Fibroblast of pulmonary artery (primary cell): ENCODE measurements at places on chromosomes 1 and 21.

- peak; percentile 40 for DNase-seq
Measured at GRCh38 chr21:43300496-43301408, 126.2 kb downstream of the SIK1 start.

DNA sequence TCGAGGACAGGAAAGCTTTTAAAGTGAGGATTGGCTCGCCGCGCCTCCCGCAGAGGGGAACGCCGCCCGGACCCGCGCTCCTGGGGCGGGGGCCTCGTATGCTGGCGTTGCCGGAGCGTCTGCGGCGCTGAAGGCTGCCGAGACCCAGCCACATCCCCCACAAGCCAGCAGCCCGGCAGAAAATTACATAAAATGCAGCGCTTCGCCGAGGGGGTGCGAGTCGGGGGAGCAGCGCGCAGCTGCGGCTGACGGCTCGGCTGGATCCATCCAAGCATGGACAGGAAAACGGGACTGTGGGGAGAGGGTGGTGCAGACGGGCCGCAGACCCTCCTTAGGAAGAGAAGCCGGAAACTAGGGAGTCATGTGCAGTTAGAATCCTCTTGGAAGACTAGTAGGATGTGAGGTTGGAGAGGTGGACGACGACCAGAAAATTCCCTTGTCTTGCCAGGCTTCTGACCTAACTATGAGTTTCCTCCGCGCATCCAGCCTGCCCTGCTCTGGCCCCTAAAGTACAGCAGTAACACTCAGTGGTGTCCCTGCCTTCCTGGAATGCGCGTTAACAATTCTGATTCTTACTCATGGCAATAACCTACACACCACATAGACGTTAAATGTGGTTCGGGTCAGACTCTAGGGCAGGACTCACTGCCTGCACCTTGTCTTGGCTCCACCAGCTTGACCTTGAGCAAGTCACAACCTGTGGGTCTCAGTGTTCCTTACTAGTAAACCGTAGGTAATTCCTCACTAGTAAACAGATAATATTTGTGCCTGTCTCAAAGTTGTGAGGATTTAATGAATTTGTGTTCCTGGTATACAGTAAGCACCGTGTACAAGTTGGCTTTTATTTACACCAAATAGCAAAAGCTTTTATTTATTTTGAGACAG lies 953 bp upstream of the BRWD1 start:
- DNase-seq, result peak; percentile 69

DNA sequence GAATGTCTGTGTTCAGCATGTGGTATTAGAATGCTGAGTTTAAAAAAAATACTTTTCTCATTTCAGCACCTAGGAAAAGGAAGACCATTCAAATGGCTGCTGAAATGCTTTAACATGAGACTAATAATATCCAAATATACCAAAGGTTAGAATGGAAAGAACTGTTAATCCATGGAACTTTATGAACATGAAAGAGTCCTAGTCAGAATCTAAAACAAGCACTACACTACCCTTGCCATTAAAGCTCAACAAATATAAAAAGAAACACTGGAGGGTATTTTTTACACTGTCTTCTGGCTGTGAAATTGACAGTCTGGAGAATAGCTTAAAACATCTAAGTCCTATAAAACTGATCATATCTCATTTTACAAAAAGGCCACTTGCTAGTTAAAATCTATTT lies 112.9 kb upstream of the HP1BP3 start:
- DNase-seq, result no peak

DNA sequence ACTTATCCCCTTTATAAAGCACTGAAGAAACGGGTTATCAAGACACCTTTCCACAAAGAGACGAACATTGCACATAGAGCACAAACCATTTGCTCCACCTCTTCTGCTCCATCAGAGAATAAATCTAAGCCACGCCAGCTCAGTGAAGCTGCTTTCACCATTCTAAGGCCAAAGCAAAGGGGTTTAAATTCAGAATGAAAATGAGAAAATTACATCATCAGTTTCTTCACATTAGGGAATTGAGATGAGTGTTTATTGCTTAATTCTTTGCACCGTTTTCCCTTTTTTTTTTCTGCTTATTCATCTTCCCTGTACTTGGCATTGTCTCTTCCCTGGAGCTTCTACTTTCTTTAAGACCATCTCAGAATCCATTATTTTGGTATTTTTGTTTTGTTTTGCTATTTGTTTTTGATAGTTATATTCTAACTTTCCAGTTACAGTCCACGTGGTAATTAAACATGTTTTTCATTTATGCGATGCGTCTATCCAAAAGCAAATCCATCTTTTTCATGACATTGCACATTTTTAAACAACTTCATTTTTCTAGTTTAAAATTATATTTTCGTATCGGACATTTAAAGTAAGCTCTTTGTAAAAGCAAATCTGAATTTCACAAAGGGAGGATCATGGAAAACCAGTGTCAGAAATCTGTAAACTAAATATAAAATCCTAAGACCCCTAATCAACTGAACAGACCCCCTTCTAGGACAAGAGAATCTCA lies 1.9 kb upstream of the OR2T34 start:
- DNase-seq, result no peak

- DNase-seq, result no peak
Measured at GRCh38 chr1:30257742-30258380, 465.5 kb downstream of the MATN1 start.

DNA sequence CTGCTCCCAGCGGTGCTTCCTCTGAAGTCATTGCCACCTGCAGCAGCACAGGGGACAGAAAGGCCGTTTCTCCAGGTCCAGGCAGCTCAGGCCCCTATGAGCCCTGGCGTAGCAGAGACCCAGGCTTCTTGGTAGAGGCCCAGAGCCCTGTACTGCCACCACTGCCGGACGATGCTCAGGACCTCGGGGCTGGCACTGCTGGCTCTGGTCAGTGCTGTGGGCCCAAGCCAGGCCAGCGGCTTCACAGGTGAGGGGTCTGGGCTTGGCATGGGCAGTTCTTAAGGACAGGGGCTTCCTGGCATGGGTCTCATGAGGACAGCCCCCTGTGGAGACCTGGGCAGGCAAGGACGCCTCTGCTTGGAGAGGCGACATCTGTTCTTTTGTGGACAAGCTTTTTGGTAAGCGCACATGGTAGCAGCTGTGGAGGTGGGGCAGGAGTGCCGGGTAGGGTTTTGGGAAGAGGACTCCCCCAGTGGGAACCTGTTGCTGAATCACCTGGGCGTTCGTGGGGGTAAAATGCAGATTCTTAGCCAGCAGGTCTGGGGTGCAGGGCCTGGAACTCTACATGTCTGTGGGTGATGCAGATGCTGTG lies at the start of gene UMODL1:
TSS of gene UMODL1 (plus strand) at position 172 of the 592 bp plus-strand sequence. CDS start at position 172, 0 bp downstream.
- no peak for DNase-seq

DNA sequence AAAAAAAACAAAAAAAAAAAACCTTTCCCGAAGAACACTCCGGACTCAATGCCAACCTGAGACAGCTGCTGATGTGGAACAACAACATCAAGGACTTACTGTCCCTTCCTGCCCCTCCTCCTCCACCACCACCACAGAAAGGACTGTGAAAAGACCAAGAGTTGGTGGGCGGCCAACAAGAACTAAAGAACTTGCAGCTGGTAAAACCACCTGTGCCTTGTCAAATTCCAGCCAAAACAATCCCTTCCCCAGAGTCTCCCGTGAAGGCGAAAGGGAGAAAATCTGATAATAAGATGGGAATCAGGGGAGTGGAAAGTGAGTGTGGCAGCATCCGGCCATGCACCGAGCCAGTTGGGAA lies 88.9 kb downstream of the PROX1 start:
- DNase-seq, result no peak
